CD4-positive, alpha-beta T cell treated with Interleukin-15 for 4 hours (primary cell): ENCODE measurements at places on chromosomes 7 and 10.

GRCh38 chr7:133348250-133348649 is 95.4 kb downstream of the EXOC4 start:
- DNase-seq = no peak

- peak; percentile 67 for DNase-seq
These were observed 7.9 kb downstream of the SLC25A28 start for GRCh38 chr10:99612167-99612831.

- no peak for DNase-seq
These were observed 37.8 kb downstream of the STEAP4 start for GRCh38 chr7:88268858-88269257.

DNA sequence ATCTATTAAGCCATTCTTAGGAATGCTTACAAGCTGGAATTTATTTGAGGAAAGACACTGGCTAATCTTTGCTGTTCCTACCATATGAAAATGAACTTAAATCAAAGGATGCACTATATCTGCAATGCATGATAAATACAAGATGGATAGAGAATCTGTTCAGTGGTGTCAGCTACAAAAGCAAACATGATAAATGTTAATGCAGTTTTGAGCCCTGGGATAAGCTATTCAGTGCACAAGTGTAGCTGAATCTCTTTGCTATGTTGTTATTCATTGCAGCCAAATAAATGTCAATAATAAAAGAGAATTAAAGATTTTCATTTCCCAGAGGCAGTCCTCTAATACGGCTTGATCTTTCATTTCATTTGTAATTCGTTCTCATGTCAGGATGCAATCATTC is 223.8 kb upstream of the KAT6B start:
- no peak for DNase-seq

- DNase-seq = no peak
These were observed 64.6 kb downstream of the MDFIC start for GRCh38 chr7:114986190-114987180.

- no peak for DNase-seq
These were observed 52.0 kb upstream of the KCTD7 start for GRCh38 chr7:66576646-66577045.

DNA sequence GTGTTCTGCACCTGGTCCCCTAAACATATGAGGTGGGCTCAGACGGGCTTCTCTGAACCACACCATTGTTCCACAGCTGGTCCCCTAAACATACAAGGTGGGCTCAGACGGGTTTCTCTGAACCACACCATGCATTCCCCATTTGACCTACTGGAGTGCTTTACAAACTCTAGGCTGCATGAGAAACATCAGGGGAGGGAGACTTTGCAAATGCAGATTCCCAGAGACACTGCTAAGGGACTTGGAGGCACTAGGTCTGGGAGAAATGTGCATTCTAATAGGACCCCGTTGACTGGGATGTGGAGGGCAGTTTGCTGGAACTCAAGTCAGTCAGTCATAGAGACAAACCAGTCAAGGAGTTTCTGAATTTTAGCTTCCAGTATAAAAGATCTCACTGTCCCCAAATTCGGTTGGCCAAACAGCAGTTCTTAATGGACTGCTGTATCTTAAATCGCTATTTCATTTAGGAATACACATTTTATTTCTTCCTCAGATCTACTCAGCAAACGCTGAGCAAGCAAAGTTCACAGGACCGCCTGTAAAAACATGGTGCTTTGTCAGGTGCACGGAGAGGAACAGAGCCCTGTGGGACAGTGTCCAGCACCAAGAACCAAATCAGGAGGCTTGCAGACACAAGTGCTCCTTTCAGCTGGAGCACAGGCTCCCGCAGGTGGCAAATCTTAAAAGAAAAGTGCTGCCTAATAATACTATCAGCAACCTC is 198.8 kb downstream of the SFMBT2 start:
- no peak for DNase-seq

DNA sequence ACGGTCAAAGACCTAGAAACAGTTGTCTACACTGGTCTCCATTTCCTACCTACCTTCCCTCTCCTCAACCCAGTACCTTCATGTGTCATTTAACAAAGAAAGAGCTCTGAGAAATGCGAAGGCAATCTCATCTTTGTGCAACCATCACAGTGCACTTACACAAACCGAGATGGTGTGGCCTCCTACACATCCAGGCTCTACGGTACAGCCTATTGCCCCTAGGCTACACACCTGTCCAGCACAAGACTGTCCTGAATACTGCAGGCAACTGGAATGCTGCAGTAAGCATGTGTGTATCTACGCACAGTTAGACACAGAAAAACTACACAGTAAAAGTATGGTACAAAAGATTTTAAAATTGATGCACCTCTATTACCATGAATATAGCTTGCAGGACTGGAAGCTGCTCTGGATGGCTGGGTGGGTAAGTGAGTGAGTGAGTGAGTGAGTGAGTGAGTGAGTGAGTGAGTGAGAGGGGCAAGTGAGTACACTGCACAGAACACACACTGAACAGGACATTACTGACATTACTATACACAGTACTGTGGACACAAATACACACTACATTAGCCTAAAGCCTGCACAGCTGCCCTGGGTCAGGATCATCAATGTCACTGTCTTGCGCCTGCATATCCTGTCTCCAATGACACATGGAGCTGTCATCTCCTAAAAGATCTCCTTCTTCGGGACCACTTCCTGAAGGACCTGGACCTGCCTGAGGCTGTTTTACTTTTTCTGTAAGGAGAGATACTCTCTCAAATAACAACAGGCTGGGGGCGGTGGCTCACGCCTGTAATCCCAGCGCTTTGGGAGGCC is 18.5 kb downstream of the ITGB1 start:
- DNase-seq = no peak

GRCh38 chr7:159010937-159011721 is 133.5 kb downstream of the VIPR2 start:
- DNase-seq = no peak

DNA sequence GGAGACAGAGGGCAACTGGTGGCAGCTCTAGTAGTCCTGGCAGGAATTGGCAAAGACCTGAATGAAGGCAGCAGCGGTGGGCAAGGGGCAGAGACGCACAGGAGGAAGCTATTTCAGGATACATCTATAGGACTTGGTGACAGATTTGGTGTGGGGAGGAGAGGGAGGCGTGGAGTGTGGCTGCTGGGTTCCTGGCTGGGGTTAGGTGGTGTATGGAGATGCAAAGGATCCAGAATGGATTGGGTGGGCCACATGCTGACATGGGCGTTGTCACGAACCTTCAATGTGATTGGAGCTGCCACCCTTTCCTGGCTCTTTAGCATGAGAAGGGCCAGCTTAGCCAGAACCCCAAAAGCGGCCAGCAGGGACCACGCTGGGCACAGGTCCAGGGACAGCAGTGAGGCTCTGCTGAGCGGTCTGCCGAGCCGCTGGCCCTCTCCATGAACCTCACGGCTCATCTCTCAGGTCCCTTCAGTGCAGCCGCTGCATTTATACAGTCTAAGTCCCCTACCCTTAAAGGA is 10.2 kb upstream of the ADCY1 start:
- no peak for DNase-seq

- DNase-seq = no peak
These were observed 195.4 kb downstream of the MGMT start for GRCh38 chr10:129662426-129662825.

DNA sequence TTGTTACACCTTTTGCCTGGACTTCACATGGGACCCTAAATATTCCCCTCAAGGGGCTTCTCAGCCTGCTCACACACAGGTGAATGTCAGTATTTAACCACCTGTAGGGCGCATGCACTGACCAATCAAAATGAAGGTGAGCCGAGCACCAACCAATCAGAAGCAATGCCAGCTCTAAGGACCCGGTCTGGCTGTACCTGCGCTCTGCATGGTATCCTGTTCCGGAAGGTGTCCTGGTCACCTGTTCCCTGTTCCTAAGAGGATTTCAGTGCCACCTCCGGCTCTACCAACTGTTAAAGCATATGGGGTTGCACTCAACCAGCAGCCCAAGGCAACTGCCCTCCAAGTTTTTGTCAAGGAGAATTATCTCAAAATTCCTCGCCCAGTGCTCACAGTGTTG is 18.4 kb upstream of the CALN1 start:
- DNase-seq = no peak

DNA sequence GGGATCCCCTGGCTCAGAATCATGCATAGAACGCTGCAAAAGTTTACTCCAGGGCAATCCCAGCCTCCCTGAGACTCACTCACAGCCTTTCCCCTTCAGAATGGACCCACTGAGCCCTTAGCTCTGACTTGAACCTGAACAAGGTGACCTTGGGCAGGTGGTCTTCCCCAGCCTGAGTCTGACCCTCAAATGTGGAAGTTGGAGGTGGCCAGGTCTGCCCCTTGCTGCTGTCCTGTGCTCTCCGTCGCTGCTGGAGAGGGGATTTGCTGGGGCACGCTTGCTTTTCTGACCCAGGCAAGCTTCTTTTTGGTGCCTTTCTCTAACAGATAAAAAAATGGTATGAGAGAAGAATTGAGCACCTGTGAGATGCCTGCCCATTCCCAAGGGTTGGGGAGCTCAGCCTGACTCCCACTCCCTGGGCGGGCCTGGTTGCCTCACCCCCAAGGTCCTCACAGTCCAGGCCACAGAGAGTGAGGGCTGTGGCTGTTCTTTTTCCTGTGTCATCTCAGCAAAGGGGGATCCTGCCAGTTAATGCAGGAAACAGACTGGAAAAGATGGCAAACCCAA is 46.6 kb upstream of the IGFBP3 start:
- DNase-seq = no peak

- DNase-seq = no peak
These were observed 184.7 kb downstream of the FRMD4A start for GRCh38 chr10:14146025-14146424.

DNA sequence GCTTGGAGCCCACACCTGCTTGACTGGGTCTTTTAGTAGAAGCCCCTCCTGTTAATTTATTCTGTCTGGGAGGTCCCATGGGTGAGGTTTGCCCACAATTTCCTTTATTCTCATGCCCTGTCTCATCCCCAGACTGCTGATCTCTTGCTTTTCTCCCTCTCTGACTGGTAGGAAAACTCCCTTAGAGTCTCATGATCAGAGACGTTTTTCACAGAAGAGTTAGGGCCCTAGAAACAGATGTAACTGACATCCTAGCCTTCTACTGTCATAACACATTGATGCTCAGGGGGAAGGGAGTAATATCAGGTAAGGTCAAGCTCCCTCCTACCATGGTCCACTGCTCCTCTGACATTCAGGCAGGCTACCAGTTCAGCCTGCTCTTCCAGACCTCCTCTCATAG is 43.7 kb upstream of the WASL start:
- DNase-seq = no peak

DNA sequence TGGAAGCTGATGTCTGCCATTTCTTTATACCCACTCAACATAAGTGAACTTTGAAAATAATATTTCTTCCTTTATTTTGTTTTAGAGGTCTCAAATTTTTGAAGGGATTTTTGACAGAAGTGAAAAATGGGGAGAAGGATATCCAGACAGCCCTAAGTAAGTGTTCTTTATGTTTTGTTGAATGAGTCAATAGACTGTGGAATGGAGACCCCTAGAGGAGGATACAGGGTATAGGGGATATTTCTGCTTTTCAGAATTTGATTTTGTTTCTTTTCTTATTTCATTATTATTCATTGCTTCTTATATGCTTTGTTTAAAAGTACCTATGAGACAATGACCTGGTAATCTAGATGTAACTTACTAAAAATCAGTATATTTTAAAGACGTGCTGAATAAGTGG is 34.4 kb downstream of the PLEKHA8 start:
- DNase-seq = peak; percentile 10

DNA sequence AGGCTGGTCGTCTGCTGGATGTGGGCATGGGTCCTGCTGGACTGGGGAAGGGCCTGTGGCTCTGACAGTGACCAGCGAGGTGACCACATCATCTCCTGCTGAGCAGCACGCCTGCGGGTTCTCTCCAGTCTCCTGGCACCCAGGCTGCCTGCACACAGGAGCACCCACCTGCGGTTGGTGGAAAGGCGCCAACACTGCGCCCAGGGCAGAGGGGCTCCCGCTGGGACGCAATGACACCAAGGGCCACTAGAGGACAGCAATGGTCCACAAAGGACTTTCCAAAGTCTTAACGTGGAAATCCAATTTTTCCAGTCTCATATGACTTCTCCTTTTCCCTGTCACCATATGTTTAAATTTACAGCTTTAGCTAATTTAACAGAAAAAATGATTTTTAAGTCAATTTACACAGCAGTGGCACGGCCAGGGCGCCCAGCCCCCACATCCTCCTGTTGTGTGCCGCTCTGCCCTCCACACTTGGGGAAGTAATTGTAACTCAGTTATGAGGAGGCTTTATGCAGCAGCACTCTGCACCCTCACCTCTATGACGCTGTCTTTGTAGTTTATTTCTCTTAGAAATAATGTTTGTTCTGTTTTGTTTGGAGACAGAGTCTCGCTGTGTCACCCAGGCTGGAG is 38.1 kb downstream of the CFAP46 start:
- DNase-seq = peak; percentile 7

- DNase-seq = no peak
These were observed at the start of gene SLIT1 for GRCh38 chr10:97185326-97186058. Gene SLIT1, minus strand, starts transcription at chr10:97185959. Its CDS starts 285 bp downstream, at chr10:97185674.

- peak; percentile 58 for DNase-seq
These were observed 7.7 kb downstream of the ZSCAN25 start for GRCh38 chr7:99624484-99624883.

DNA sequence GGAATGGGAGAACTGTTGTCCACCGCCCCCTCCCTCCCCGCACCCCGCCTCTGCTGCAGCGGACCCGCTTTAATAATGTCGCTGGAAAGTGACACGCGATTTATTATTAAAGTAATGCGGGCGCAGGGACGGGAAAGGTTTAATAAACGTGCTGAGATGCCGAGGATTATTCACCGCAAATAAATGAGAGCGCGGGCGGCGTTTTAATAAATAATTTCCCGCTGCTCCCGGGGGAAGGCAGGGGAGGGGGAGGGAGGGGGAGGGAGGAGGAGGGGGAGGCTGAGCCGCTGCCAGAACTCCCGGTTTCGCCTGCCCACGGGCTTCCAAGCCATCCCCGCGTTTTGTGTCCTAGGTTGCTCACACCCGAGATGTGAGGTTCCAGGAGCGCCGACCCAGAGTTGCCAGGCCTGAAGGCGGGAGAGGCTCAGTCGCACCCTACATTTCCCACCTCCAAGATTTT is 5.1 kb downstream of the KAZALD1 start:
- no peak for DNase-seq

DNA sequence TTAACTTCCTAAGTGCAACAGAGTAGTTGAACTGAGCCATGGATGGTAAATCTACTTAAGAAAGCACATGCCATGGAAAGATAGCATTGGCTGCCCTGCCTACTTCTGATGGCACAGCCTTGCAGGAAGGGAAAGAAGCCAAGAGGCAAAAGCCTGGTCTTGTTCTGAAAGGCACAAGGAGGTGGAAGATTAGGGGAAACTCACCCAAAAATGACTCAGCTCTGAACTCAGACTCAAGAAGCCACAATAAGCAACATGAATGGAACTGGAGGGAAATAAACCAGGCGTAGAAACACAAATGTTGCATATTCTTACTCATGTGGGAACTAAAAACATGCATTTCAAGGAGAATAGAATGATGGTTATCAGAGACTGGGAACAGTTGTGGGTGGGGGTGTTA is 20.8 kb upstream of the ALOX5 start:
- no peak for DNase-seq

- DNase-seq = peak; percentile 16
These were observed 450.2 kb upstream of the GALNT17 start for GRCh38 chr7:70681469-70682350.

- no peak for DNase-seq
These were observed 86.3 kb downstream of the BAMBI start for GRCh38 chr10:28763471-28764170.

GRCh38 chr7:33832271-33832721 is 73.0 kb upstream of the BMPER start:
- no peak for DNase-seq
